SW 1271 (cell line): ENCODE measurements at places on chromosomes 1 and 21.

GRCh38 chr21:31284797-31285397, 59.2 kb downstream of the TIAM1 start:
- DNase-seq: peak; percentile 27

- no peak for DNase-seq
These were observed 42.1 kb upstream of the DEPDC1 start for GRCh38 chr1:68538941-68539340.

- no peak for DNase-seq
These were observed 66.4 kb upstream of the KLHDC7A start for GRCh38 chr1:18414321-18414720.

DNA sequence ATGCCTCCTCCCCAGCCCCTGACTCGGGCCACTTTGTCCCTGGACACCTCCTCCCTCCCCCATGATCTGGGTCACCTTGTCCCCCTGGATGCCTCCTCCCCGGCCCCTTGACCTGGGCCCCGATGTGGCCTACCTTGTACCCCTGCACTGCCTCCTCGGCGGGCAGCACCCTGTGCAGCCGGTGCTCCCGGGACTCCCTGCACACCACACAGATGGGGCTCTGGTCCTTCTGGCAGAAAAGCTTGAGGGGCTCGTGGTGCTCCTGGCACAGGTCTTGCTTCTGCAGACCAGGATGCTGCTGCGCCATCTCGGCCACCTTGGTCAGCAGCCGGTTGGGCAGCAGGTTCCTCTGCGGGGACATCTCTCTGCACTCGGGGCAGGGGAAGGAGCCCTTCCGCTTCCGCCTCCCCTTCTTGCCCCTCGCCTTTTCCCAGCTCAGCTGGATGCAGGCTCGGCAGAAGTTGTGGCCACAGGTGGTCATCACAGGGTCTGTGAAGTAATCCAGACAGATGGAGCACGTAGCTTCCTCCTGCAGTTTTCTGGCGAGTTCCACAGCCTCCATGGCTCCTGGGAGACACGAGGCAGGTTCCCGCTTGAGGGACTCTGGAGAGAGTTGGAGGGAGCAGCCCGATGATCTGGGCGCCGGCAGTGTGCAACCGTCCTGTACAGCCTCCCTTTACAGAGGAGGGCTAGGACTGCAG, 2.0 kb downstream of the TRIM17 start:
- no peak for DNase-seq

- no peak for DNase-seq
These were observed 134.1 kb downstream of the PIGK start for GRCh38 chr1:77085109-77085508.

DNA sequence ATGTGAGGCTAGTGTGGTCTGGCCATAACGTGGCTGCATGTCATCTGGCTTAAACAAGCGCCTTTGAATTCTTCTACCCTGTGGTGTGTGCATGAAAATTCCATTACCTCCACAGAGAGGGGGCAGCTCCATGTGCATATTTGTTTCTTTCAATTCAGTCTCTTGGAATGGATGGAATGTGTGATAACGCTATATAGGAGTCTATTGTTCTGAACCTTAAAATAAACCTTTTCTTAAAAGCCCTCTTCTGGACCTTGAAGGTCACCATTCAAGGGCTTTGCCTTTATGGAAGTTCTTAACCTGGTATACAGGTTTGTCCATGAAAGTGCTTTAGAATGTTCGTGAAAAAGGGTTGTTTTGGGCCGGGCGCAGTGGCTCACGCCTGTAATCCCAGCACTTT, 118.2 kb upstream of the ADGRL2 start:
- no peak for DNase-seq

- no peak for DNase-seq
These were observed 60.7 kb downstream of the SH3GLB1 start for GRCh38 chr1:86765073-86765472.

GRCh38 chr1:29123887-29124365, at the start of gene TMEM200B:
TMEM200B (minus strand) TSS chr1:29123903; CDS start chr1:29121828, 2,075 bp downstream.
- no peak for DNase-seq
